ENCODE measurements at places on chromosomes 7 and 10.

GRCh38 chr10:69491611-69492010 is 40.3 kb downstream of the TSPAN15 start:
- DNase-seq = no peak

DNA sequence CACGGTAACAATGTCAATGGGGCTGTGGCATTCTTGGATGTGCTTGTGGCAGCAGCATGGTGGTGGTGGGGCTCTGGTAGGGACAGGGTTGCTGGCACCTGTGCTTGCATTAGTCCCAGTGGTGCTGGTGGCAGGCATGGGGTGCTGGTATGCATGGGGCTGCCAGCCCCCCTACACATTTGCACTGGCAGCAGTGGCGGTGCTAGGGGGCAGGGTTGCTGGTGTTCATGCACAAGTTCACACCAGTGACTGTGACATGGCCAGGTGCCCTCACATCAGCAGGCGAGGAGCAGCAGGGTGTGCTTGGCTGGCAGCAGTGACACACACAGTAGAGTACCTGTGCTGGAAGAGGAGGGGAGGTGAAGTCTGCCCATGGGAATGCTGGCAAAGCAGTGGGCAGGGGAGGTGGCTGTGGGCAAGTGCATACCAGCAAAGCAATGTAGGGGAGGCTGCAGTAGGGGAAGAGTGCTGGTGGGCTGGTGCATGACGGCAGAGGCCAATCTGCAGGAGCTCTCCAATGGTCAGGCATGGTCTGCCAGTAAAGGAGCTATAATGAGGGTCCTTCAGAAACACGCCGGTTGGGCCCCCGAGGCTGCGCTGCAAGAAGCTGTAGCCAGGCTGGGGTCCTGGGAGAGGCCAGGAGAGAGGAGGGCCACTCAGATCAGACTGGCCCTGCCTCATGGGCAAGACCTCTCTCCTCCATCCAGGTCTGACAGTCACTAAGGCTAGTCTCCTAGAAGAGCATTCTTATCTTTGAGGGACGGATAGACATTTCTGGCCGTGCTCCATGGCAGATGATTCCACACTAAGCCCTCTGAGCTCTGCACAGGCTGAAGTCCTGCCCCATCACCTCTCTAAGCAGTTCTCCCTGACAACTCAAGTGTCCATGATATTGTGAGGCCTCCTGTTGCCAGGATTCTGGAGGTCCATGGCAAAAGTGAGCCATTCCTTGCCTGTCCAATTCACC is 406.4 kb downstream of the SEMA3D start:
- DNase-seq = no peak

- no peak for DNase-seq
Measured at GRCh38 chr7:117767951-117768350, 105.3 kb downstream of the CTTNBP2 start.

DNA sequence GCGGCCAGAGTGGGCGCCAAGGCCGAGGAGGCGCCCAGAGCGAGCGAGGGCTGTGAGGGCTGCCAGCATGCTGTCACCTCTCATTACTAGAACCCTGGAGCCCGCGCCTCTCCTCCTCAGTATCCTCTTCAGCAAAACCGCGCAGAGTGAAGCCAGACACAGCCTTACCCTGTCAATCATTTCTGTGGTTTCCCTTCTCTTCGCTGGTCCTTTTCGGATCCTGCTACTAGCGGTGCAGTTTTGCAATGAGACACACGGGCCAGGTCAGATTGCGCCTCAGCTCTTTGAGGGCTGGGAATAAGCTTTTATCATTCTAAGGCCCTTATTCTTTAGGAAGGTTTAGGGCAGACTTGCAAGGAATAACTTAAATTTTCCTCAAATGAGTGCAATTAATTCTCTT is 55.5 kb upstream of the FAM171A1 start:
- peak; percentile 55 for DNase-seq

DNA sequence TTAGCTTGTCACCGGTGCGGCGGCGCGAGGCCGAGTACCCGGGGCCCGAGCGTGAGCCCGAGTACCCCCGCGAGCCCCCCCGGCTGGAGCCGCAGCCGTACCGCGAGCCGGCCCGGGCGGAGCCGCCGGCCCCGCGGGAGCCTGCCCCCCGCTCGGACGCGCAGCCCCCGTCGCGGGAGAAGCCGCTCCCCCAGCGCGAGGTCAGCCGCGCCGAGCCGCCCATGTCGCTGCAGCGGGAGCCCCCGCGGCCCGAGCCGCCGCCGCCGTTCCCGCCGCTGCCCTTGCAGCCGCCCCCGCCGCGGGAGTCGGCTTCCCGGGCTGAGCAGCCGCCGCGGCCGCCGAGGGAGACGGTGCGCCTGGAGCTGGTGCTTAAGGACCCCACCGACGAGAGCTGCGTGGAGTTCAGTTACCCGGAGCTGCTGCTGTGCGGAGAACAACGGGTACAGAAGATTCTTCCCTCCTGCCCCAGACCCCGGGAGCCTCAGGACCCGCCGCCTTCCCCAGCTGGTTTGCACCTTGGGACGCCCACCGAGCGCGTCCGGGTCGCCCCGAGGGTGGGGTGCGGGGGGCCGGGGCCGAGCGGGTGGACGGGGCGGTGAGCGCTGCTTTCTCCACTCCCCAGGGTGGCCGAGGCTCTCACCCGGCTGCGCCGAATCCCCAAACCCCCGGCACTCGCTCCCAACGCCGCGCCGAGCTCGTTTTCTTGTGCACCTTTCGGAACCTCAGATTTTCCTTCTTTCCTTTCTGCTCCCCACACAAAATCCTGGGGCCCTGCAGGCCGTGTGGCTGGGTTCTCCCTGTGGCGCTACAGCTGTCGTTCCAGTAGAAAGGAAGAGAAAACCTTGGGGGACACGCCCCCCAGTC is 708 bp downstream of the UBN2 start:
- peak; percentile 45 for DNase-seq

DNA sequence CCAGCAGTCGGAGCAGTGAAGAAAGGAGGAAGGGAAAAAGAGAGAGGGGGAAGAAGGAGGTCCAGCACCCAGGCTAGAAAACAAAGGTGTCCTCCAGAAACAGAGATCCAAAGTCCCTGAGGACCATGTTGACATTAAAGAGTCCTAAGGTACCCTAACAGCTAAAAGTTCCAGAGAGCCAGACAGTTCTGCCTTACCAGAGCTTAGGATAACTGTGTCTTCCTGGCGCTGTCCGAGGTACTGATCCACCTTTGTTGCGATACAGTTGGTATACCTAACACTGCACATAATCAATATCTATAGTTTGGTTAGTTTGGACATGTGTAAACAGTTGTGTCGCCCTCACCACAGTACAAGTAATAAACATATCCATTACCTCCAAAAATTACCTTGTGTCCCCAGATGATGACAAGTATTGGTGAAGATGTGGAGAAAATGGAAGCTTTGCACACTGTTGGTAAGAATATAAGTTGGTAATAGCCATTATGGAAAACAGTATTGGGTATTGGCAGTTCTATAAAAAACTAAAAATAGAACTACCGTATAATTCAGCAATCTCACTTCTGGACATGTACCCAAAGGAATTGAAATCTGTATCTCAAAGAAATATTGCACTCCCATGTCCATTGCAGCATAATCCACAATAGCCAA is 59.8 kb downstream of the GRID1 start:
- DNase-seq = peak; percentile 24

- no peak for DNase-seq
Measured at GRCh38 chr7:135795846-135796570, 47.4 kb upstream of the FAM180A start.
